ENCODE measurements at places on chromosomes 13 and 19.

DNA sequence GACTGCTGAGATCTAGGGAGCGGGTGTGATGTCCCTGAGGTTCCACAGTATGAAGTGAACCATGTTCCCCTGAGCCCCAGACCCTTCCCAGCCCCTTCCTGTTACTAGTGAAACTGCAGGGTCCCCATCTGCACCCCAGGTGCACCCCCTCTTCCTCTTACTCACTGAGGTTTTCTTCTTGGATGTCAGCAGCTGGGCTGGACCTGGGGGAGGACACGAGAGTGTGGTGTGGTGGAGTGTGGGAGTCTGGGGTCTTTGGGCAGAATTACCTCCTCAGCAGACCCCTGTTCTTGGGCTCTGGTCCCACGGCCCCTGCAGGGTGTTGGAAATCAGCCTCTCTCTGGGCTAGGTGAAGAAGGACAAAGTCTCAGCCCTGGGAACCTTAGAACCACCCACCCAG, 3.3 kb upstream of the LILRA6 start:
- no peak for DNase-seq

DNA sequence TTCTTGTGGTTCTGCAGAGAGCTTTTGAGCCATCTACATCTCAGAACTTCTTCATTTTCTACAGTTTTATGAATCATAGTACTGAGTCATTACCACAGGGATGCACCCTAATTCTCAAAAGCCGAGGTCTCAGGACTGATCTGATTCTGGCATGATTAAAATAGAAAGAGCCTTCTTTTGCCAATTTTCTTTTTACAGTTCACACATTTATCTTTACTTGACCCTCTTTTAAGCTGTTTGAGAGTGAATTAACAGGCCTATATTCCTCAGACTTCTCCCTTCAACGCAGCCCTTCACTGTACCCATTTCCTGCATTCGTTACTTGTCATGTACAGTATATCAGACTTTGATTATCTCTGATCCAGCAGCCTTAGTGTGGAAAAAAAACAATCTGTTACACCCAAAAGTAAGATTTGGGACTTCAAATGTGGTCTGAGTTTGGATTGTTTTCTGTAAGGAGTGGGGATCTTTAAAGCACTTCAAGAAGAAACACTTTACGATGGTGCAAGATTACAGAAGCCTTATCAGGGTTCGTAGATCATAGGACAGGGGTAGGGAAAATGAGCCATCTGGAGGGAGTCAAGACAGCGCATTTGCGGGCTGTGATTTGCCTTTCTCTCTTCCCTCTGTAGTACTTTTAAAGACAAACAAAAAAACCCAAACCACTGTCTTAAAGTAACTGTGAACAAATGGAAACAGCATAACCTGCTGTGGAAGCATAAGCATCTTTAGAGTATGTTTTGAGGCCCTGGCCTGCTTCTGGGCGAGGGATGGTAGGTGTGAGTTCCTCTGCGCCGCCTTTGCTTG, 15.3 kb upstream of the GPR183 start:
- DNase-seq: no peak

GRCh38 chr19:32176591-32176990, 168.8 kb upstream of the ZNF507 start:
- DNase-seq: no peak

DNA sequence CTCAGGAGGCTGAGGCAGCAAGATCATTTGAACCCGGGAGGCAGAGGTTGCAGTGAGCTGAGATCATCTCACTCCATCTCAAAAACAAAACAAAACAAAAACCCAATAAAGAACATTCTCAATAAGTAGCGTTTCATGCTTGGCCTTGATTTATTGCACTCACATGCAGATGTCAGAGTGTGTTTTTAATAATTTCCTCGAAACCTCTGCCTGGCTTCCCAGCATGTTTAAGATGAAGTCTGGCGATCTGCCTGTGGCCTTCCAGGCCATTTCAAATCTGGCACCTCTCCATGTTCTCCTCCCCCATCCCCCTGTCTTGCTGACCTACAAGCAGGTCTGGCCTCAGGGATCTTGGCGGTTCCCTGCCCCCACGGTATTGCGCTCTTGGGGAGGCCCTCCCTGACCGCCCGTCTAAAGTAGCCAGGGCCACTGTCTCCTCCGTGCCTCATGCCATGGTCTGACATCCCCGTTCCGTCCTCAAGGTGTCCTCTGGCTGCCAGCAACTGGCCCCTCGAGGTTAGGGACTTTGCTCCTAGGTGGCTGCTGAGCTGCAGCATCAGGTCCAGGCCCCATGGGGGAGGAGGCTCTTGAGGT, 1.6 kb downstream of the WDR88 start:
- DNase-seq: no peak

DNA sequence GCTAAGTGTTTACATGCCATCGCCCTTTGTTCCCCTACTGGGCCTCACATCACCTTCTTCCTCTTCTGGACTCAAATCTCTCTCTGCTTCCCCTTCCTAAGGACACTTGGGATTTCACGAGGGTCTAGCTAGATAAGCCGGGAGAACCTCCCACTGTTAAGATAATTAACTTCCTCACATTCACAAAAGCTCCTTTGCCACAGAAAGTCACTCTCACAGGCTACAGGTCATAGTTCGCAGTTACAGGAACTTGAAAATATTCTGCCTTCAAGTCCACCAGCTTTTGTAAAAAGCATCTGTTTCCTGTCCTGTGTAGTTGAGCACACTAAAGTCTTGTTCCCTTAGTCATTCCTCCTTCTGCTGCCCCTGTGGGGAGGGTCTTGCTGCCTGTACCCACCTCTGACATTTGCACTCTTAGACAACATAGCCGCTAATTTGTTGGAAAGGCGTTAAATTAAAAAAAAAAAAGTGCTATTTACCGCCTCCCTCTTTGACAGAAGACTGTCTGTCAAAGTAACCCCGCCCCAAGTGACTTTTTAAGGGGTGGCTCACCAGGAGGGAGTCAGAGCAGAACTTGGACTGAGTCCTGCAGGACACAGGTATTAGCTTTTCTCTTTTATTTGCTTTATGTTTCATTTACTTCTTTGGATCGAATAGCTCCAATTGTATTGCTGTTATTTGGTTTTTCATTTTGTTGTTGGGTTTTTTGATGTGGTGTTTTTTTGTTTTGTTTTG, 26.8 kb upstream of the CEACAM21 start:
- DNase-seq: no peak

GRCh38 chr13:52428295-52428694, 22.1 kb downstream of the VPS36 start:
- no peak for DNase-seq

- DNase-seq: no peak
These were observed 36.7 kb upstream of the LPAR6 start for GRCh38 chr13:48449656-48450055.
